ENCODE measurements at places on chromosomes 12 and 14.

- no peak for DNase-seq
Observed at GRCh38 chr12:46438719-46439319, 66.2 kb upstream of the SLC38A2 start.

DNA sequence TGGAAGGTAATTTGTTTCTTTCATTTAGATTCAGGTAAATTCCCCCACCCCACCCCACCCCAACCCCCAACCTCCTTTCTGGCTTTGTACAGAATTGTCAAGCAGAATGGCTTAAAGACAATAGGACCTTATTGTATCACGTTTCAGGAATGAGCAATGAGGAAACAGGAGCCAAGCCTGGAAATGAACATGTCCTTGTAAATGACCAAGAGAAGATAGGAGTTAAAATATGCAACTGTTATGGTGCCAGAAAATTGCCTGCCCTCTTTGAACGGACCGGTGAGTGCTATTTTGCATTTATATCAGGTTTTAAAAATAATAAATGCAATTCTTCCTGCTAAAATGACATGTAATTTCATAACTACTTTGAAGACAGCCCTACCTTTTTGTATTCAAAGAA is 141.6 kb upstream of the PELI2 start:
- no peak for DNase-seq

DNA sequence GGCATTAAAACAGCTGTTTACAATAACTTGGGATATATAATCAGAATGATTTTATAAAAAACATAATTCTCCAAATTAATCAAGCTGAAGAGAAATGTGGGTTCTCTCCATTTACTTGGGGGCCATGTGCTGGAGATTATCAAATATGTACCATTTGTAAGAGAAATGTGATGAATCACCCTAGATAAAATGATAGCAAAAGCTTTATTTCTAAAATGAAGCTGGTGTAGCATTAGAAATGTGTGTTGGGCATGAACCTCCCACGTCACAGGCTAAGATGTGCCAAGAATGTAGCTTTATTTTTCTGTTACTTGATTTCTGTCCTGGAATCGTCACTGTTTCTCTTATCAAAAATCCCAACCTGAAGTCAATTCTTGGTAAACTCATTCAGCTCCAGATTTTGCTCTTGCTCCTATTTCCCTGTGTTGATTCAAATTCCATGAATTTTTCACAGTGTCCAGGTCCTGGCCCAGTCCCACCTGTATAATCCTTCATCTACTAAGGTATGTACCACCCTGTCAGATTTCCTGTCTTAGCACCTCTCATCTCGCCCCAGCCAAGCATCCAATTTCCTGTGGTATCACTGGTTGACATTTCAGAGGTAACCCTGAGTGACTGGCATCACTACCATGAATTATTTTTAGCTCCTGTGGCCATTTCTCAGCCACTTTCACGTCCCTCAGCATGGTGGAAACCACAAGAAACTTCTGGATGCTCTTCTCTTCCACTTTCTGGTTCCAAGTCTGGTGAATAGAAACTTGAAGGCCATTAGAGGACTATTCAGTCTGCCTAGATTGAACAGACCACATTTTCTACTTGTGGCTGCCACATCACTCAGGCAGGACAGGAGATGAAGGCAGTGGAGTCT is 103.6 kb upstream of the FLRT2 start:
- DNase-seq, result no peak

- DNase-seq, result no peak
Observed at GRCh38 chr14:101360054-101360911, 201.0 kb upstream of the DIO3 start.

DNA sequence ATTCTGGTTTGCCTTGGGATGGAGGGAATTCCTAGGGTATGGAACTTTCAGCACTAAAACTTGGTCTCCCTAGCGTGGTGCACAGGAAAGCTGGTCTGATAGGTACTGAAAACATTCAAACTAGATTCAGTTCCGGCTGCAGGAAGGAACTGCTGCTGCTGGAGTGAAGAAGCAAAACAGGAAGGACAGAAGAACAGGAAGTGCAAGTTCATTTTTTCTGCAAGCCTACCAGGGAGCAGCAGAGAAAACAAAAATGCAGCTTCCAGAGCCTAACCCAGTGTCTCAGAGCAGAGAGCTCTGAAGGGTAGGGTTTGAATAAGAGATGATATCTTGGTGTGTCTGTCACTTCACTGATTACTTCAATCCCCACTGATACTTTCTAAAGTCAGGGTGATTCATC is 165.2 kb downstream of the VRK1 start:
- DNase-seq, result no peak

DNA sequence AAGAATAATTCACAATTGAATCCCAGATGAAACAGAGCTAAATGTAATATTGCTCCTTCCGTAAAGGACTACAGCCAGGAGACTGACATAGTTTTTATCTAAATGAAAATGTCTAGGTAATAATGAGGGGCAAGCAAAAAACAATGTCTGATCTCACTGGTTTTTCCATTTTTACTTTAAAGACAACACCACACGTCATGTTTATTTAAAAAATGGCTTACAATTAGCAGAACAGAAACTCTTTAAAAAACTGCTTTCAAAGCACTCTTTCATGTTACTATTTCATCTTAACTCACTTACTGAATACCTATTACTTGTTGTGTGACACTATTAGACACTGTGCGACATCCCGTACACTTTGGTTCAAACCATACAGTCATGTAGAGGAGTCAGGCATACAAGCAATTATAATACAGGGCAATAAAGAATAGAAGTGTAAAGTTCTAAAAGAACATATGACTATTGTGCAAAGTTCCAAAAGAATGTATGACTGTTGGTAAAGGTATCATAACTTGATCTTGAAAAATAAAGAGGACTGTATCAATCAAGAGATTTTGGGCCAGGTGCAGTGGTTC is 9.1 kb downstream of the BTBD7 start:
- no peak for DNase-seq

- DNase-seq, result no peak
Observed at GRCh38 chr12:53252349-53252916, 15.7 kb upstream of the ESPL1 start.
